ENCODE measurements at places on chromosomes 12 and 14. TPM values are rescaled to one million over a fixed set of nuclear protein-coding genes. Genes with fewer than 3 reads are reported as not detected.
A peak's percentile ranks its signal among the peaks of the same experiment; 100 is the strongest.

- DNase-seq = no peak
Observed at GRCh38 chr12:100899301-100899700, 104.7 kb downstream of the ANO4 start.

Gene CLEC1B
- not detected for total RNA-seq

DNA sequence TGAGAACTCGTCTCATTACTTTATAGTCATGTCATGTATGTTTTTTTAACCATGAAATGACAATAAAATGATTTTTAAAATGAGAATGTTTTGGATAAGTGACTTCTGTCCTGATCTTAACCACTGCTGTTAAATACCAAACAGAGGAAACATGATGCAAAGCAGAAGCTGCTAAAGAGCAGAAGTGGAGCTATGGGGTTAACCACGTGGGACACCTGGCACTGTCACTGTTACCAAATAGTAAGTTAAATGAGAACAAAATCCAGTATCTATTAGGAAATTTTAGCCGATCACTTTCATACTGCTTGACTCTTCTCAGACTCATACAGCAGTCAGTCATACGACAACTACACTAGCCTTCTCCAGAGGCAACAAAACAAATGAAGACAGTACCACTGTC lies 82.4 kb downstream of the SCAF11 start:
- no peak for DNase-seq

DNA sequence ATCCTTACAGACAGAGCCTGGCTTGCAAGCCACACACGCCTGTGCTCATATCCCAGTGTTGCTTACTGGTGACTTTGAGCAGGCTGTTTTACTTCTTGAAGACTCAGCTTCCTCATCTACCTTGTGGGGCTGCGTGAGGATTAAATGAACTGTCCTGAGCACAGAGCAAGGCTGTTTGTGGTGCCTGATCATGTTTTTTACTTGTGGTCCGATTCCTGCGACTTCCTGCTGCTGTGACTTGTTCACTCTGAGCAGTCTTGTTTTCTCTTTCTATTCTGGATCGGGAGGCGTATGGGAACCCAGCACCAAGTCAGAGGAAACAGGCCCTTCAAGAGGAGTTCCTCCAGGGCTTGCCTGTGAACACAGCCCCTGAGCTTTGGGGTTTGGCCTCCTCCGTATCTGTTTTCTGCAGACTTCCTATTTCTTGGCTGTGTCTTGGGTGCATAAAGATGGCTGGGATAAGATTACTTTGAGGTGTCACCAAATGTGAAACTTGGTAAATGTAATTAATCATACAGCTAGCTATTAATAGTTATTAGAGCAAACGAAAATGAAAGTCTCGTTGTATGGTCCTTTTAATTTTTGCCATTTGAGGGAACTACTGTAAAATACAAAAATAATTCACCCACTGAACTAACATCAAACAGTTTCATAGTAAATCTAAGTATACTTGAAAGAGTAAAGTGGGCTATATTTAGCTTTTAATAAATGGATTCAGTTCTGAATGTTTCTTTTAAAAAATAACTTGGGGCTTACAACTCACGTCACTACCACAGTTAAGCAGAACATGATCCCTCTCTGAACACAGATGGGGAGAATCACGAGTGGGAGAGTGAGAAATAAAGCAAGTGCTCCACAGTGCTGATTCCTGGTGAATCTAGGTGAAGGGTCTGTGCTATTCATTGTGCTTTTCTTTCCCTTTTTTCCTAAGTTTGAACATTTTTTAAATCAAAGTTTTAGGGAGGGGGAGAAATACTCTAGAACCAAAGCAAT lies 251.5 kb downstream of the FOXN3 start:
- DNase-seq = peak; percentile 41

DNA sequence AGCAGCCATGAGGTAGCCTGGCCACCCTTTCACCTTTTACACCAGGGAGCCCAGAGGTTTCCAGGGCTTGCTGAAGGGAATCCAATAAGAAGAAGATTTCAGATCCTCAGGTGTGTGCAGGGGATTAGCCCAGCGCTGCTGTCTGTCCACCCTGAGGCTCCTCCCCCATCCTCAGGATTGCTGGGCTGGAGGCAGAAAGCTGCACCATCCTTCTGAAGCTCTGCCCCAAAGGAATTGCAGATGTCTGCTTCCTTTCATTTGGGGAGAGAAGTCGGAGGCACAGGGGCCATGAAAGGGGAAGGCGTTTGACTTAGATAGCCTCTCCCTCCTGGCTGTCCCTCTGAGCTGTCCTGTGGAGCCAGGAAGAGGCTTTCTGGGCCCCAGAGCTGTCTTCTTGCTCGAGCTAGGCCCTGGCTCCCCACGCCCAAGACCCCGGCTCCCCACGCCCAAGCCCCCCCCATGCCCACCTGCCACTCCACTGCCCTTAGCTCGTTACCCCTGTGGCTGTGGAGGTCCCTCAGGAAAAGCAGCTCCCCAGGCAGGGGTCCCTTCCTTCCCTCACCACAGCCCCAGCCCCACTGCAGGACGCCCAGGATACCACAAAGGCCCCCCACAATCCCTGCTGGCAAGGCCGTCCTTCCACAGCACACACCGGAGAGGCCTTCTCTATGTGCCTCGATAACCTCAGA lies 359.0 kb downstream of the CACNA1C start:
- DNase-seq = no peak

- no peak for DNase-seq
Observed at GRCh38 chr12:94070520-94070919, 77.9 kb upstream of the PLXNC1 start.

GRCh38 chr14:23175823-23176222 lies 7.6 kb downstream of the SLC7A8 start:
- peak; percentile 80 for DNase-seq

DNA sequence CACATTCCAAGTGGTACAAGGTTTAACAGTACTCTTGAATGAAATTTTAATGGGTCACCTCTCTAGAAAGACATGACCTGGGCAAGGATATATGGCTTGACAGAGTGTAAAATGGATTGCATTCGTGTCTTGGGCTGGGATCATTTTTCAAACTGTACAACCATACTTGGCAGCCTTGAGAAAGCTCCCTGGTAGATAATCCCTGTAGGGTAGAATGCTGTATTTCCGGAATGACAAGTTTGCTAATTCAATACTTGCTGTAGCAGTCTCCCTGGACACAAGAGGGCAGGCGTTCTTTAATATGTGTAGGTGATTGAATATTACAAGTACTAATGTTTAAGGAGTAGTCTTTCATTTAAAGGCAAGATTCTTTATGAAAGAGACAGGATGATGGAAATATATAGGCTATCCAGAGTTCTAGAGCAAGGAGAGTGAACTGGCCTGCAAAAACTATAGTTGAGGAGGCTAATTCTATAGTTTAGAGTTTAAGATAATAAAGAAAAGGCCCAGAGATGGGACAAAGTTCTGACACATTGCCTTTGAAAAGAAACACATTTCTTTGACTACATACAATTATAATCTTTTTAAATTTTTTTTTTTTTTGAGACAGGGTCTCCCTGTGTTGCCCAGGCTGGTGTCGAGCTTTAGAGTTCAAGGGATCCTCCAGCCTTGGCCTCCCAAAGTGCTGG lies 53.4 kb downstream of the PLBD1 start:
- DNase-seq = peak; percentile 30

Gene BCL2L14
- not detected for total RNA-seq

GRCh38 chr12:116045150-116045549 lies 232.3 kb downstream of the MED13L start:
- no peak for DNase-seq

DNA sequence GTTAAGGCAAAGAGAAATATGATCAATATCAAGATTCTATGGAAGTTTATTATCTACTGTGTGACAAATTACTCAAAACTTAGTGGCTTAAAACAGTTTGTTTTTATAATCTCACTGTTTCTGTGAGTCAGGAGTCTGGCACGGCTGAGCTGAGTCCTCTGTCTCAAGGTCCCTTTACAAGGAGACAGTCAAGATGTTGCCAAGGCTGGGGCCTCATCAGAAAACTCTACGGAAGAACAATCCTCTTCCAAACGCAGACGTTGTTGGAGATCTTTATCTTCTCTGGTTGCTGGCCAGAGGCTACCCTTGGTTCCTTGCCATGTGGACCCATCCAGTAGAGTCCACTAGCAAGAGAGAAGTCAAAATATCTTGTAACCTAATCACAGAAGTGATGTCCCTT lies 100.6 kb upstream of the CCND2 start:
- DNase-seq = no peak

Gene TAS2R8
- 0.45 TPM for total RNA-seq

GRCh38 chr12:80441921-80442320 lies 2.1 kb upstream of the PTPRQ start:
- DNase-seq = peak; percentile 88

Gene SMCO2
- total RNA-seq = not detected

DNA sequence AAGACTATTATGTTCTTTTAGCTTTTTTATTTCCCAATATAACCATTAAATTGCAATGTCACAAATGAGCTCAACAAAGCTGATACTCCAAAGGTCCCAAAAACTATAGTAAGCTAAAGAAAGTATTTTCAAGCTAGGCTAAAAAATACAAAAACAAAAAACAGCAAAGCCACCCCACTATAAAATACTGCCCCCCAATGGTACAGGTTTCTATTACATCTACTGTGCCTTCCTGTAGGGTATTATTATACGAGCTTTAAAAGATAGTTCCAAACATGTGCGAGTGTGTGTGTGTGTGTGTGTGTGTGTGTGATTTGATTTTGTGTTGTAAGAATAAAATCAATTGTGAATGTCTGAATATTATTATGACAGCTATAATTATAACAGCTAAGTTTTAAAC lies 1.1 kb downstream of the IFNG start:
- peak; percentile 2 for DNase-seq

Gene KRT6C
- not detected for total RNA-seq

Gene LRRC10
- not detected for total RNA-seq

Gene POLR3B
- 11.1 TPM for total RNA-seq

GRCh38 chr12:6826734-6827436 lies 1.3 kb upstream of the P3H3 start:
- DNase-seq = no peak

- no peak for DNase-seq
Observed at GRCh38 chr12:73465106-73465505, 1072.5 kb upstream of the ATXN7L3B start.

- no peak for DNase-seq
Observed at GRCh38 chr14:36502558-36503508, 17.2 kb downstream of the NKX2-1 start.

DNA sequence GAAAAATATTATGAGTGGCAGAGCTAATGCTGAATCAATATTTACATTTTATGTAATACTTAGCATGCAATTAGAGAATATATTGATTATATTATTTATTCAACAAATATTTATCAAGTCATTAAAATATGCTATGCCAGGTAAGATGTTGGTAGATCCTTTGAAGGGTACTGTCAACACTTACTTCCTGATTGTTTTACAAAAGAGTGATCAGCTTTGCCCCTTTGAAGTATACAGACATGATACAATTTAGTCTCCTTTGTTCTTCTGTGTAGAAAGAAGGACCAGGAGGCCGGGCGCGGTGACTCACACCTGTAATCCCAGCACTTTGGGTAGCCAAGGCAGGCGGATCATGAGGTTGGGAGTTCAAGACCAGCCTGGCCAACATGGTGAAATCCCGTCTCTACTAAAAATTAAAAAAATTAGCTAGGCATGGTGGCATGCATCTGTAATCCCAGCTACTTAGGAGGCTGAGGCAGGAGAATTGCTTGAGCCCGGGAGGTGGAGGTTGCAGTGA lies 73.9 kb upstream of the IFNG-AS1 start:
- no peak for DNase-seq

DNA sequence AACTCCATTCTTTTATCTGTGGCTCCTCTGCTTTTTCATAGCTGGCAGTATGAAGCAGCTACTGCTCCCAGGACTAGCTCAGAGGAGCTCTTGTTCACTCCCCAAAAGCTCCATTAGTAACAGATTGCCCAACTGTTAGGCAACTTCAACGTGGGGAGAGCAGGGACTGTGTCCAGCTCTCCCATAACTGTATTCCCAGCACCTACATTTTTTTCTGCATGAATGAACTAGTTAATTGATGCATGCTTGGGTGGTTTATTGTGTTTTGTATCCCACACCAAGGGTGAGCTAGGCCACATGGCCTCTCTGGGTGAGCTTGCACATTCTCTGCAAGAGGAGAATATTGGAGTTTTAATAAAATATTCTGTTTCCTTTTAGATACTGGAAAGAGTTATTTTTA lies 15.2 kb downstream of the STON2 start:
- DNase-seq = peak; percentile 50

Gene KLHL33
- 0.18 TPM for total RNA-seq

- no peak for DNase-seq
Observed at GRCh38 chr12:39199351-39199750, 243.6 kb downstream of the KIF21A start.

DNA sequence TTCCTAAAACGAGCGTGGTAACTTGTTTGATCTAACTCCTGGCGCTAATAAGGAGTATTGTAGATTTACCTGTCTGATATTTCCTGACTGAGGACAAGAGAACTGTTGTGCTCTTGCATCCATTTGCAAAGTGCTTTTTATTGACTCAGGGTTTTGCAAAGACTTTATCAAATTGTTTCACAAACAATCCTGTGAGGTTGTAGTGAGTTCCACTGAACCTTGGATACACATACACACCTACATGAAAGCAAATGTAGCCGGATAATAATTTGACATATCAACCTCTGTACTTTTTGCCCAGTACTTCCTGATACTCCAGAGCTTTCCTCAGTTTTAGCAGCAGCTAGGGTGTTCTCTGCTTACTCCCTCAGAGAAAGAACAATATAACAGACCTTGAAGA lies 6.7 kb upstream of the PTGER2 start:
- DNase-seq = no peak

GRCh38 chr14:94355191-94355794 lies 32.2 kb upstream of the SERPINA6 start:
- DNase-seq = peak; percentile 72

Gene MMP14
- 258 TPM for total RNA-seq

GRCh38 chr12:5758347-5758746 lies 186.7 kb downstream of the ANO2 start:
- no peak for DNase-seq

Measured in fibroblast of the aortic adventitia (primary cell).